ENCODE measurements at places on chromosomes 3 and 15.

- peak; percentile 43 for DNase-seq
These were observed 1.2 kb downstream of the MECOM start for GRCh38 chr3:169662132-169662842.

DNA sequence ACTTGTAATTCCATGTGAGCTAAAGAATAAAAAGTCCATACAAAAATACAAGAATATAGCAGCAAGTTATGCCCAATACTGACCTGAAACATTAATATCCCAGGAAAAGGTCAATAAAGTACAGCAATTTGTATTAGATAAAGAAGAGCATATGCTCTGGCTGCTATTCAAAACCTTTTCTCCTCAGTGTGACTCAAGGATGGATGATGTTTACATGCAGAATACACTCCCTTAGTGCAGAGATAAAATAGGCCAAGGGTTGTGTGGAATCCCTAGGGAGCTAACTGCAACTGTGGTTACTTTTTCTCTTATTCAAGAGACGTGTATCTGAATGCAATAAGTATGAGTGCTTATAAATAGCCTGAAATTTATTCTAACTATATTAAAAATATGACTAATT, 78.7 kb downstream of the SLC9A9 start:
- peak; percentile 83 for DNase-seq

DNA sequence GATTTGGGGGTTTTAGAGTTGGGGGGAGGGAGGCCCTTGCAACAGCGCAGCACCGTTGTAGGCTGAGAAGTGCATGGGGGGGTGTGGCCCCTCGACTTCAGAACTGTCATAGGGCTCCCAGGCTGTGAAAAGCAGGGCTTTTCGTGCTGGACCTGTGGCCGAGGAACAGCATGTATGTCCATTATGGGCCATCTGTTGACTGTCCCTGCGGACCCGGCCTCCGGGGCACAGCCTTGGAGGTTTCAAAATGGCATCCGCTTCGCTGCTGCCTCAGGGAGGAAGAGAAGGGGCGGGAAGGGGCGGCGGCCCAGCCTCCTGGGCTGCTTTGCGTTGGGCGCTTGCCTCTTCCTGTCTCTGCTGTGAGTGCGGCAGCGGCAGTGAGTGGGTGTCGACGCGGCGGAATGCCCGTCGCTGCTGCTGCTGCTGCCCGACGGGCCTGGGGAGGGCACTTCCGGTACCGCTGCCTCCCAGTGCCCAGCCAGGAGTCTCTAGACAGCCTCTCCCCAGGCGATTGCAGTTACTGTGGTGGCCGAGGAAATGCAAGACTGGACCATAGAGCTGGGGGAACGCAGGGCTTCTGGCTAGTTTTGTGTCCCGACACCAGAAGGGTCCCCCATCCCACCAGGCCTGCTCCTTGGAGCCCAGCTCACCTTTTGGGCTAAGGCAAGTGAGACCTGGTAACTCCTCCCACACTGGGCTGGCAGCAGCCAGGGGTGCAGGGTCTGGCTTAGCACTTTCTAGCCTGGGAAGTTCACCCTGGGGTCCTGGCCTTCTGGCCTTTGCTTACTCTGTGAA, 1.9 kb downstream of the GNAI2 start:
- DNase-seq: peak; percentile 82

DNA sequence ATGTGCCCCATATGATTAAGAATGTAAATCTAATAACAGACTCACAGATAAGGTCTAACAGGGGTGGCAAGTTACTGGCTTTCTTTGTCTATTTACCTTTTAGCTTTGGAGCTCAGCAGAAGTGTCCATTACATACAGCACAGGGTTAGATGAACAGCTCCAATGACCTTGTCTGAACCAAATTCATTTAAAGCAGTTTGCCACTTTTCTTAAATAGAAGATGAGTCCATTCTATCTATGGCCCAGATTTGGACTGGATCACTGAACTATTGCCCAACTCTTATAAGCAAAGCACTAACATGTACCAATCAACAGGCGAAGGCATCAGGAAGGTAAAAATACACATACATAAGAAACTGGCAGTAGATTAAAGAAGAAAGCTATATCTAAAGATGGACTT, 214.4 kb downstream of the TIGIT start:
- DNase-seq: no peak
